ENCODE measurements at places on chromosomes 3 and 15.

DNA sequence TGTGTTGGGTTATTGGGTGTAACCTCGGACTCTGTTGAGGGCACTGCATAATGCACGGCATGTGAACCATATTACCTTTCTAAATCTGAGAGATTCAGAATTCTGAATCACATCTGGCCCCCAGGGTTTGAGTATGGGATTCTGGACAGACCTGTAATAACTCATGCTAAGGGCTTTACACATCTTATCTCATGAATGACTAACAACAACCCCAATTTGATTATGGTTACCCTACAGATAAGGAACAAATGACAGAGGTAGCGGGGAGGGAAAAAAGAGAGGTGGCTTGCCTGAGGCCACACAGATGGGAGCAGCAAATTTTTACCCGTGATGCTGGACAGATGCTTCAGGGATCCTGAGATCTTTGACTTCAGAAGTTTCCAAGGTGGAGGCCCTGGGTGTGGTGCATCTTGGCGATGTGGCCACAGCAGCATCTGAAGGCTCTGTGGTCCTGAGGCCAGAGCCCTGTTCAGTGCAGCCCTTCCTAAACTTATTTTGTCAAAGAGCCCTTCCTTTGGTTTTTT is 43.8 kb downstream of the POMGNT2 start:
- no peak for DNase-seq

DNA sequence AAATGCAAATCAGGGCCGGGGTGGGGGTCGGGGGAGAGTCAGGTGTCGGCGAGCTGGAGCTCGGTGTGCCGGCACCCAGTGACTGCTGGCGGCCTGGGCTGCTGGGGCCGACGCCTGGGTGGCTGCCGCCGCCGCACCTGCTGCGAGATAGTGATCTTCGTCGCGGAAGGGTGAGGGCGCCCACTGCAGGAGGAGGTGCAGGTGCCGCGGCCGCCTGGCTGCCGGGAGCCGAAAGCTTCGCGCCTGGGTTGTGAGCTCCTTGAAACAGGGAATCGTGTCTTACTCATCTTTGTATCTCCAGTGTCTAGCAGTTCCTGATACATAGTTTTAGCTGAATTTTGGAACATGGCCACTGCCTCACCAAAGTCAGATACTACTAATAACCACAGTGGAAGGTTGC is 64.0 kb upstream of the CPOX start:
- no peak for DNase-seq

GRCh38 chr3:16369885-16370284 is 104.9 kb downstream of the OXNAD1 start:
- no peak for DNase-seq

- DNase-seq, result peak; percentile 30
These were observed 88.2 kb downstream of the AP4E1 start for GRCh38 chr15:50996641-50997040.

GRCh38 chr15:58019503-58020376 is 45.8 kb downstream of the ALDH1A2 start:
- DNase-seq, result no peak

Data from amniotic stem cell (primary cell).